ENCODE measurements at places on chromosomes 7 and 10.

DNA sequence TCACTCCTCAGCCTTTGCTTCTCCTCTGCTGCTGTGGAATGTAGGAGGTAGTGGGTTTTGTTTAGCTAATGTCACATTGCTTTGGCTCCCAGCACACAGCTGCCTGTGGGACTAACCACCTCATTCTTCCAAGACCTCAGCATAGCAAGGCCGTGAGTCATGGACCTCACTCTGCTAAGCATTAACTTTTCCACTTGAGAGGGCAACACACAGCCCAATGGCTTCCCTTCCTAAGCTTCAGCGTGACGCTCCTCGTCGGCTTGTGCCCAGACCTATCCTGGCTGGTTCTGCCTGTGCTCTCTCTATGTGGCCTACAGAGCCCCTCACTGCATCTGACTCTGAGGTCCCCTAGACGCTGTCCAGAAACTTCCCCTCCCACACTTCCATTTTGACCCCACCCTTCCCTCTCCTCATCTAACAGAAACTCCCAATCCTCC lies 23.3 kb downstream of the MYOF start:
- DNase-seq: peak; percentile 98

- no peak for DNase-seq
These were observed 127.5 kb downstream of the COL28A1 start for GRCh38 chr7:7408001-7408770.

DNA sequence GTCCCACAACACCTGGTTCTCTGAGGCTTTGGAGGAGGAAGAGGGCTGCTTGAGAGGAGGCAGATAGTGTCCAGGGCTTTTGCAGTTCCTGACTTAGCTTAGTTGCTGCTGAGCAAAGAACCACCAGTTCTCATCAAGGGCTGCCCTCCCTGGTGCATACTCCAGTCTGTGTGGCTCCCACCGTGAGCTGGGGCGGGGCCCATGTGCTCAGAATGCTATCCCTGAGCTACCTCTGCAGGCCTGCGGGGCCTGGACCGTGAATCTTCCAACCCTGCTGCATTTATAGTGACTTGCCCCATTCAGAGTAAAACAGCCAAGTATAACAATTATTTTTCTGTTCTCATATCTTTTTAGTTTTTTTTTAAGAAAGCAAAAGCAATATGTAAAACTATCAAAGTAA lies 49.2 kb downstream of the TACR2 start:
- DNase-seq: no peak

DNA sequence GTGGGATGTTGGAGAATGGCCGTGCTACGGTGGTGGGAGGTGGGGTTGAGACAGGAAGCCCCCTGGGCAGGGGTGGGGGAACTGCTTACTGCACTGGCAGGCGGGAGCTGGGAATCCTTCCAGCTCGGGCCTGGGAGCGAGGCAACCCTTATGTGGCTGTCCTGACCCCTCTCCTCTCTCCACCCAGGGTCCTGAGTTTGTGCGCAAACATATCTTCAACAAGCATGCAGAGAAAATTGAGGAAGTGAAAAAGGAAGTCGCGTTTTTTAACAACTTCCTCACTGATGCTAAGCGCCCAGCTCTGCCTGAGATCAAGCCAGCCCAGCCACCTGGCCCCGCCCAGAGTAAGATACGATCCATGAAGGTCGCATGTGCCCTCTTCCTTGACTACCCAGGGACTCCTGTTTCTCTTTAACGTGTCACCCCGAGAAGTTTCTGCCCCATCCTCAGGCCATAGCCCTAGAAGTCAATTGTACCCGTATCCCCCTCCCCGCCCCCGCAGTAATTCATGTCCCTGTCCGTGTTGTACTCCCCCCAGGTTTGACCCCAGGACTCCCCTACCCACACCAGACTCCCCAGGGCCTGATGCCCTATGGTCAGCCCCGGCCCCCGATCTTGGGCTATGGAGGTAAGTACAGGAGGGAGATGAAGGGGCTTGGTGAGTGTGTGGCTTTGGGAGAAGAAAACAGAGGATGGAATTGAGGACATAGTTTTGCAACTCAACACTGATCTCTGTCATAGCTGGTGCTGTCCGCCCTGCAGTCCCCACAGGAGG lies 1.8 kb downstream of the UFSP1 start:
- no peak for DNase-seq

DNA sequence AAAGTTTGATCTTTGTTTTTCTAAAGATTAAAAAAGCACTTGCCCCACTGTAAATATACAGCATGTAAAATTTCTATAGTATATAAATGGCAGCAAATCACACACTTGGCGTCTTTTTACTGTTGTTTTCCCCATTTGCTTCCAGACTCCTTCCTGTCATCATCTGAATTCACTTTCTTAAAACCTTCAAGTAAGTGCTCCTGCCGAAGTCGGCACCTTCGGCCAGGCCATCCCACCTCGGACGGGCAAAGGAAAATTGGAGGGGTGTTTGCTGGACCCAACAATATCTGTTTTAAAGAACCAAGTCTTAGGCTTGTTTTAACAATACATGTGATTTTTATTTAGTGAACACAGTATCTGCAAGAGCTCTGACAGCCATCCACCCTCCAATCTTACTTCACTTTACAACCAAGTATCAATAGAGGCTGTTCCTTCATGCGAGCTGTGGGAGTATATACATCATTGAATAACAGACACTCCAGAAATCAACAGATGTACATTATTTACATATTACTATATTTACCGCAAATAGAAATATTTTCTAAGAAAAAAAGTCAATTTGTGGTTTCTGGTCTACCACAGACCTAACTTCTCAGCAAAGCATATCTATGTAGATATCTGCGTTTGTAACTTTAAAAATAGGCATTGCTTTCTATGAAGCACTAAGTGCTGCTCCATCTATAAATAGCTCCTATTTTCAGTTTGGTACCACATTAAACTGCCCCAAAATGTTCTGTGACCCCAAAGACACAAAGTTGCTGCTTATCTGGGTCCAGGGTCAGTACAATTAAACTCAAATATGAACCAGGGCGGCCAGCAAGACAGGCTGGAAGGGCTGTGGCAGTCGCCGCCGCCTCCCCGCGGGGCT lies 110.7 kb downstream of the CYTH3 start:
- DNase-seq: no peak

DNA sequence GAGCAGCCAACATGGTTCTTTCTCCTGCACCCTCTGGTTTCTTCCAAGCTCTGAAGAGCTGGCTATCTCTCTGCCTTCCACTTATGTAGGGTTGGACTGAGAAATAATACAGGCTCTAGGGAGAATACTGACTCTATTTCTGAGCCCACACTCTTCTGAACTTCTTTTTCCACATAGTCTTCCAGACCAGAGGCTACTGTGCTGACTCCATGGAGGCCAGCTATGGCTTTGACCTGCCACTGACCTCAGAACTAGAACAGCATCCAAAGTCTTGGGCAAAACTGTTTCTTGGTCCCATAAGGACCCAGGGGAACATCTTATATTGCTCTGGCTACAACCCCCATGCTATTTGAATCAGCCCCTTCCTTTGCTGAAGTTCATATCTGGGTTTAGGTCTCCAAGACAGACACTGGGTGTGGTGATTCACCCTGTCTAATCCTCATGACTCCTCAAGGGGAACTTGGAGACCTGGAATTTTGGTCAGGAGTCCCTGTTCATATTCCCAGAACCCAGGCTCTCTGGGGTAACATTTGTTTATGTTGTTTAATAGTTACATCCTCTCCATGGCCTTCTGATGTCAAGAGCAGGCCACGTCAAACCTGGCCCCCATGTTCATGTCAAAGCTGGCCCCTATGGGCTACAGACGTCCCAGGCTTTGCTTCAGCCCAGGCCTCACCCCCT lies 12.1 kb upstream of the PLAU start:
- DNase-seq: peak; percentile 41

DNA sequence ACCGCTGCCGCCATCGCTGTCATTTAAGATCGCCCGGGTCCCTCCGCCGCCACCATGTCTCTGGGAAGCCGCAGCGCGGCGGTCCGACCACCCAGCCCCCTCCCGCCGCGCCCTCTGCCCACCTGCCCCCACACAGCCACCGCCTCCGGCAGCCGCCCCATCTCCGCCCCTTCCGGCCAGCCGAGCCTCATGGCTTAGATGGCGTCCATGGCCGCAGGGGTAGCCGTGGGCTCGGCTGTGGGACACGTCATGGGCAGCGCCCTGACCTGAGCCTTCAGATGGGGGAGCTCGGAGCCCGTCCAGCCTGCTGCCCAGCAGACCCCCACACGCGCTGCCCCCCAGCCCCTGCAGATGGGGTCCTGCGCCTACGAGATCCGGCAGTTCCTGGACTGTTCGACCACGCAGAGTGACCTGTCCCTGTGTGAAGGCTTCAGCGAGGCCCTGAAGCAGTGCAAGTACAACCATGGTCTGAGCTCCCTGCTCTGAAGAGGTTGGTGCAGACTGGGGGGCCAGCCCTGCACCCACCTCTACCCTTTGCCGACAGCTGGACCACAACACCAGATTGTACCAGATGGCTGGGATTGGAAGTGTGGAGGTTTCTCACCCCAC lies 38.0 kb upstream of the TARP start:
- no peak for DNase-seq

- no peak for DNase-seq
These were observed 77.1 kb downstream of the MTPN start for GRCh38 chr7:135900065-135900546.

- DNase-seq: no peak
These were observed 22.7 kb downstream of the ZNF22 start for GRCh38 chr10:45023426-45023825.

- DNase-seq: no peak
These were observed 6.3 kb upstream of the ARHGAP22 start for GRCh38 chr10:48611133-48611532.

DNA sequence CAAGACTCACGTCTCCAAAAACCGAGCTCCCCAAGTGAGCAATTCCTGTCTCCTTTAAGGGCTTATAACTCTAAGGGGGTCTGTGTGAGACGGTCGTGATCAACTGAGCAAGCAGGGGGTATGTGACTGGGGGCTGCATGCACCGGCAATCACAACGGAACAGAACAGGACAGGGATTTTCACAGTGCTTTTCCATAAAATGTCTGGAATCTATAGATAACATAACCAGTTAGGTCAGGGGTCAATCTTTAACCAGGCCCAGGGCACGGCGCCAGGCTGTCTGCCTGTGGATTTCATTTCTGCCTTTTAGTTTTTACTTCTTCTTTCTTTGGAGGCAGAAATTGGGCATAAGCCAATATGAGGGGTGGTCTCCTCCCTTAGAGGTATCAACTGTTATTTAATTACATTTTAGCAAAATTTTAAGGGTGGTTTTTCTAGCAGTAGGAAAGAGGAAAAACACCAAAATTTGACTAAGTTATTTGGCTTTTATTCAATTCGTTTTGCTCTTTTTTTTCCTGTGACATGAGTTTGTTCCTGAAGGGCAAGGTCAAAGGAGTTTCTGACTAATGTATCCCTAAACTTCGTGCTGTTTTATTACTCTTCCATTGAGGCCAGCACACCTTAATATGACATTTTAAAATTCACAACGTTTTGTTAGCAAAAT lies 121.4 kb upstream of the SEC61G start:
- DNase-seq: no peak

DNA sequence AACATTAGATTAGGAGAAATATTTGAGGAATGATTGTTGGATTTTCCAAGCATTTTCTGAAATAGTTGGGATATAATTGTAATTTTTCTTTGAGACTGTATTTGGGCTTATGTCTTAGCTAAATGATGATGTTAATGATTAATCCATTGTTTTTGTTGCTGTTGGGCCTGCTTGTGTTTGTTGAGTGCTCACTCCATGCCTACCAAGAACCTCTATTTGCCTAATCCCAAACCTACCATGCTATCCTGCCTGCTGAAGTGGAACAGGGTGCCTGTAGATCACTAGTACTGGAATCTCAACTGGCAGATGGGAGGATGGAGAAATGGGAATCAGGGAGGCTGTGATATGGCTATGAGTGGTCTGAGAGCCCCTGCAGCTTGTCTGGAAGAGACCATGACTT lies 565.5 kb downstream of the SORCS3 start:
- no peak for DNase-seq

GRCh38 chr7:33578166-33578565 lies 327.2 kb upstream of the BMPER start:
- DNase-seq: peak; percentile 68

- DNase-seq: no peak
These were observed 103.6 kb downstream of the PRPF18 start for GRCh38 chr10:13690281-13690825.

DNA sequence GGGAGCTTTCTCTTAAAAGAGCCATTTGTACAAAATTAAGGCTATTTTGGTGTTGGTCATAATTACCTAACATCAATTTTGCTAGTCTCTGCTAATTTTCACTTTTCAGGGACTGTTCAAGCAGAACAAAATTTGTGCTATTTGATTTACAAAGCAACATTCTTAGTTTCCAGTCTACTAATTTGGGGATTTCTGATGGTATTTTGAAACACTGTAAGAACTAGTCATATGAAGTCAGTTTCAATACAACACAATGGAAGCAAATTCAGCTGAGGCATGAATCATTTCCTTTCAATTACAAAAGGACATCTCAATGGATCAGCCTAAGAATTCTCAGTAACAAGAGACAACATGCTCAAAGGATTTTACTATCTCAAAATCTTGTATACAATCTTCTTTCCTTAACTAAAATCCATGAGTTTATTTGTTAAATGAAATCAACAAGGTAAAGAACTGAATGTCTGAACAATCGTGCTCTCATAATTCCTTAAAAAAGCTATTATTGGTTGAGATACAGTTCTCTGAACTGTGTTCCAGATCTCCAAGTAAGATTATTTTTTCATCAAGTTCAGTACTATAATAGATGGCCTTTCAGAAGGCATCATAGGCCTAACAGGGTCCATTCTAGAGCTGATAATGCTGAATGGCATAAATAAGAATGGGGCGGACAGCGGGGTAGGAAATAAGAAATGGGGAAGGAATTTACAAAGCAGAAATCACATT lies 144.6 kb downstream of the NRCAM start:
- DNase-seq: no peak

DNA sequence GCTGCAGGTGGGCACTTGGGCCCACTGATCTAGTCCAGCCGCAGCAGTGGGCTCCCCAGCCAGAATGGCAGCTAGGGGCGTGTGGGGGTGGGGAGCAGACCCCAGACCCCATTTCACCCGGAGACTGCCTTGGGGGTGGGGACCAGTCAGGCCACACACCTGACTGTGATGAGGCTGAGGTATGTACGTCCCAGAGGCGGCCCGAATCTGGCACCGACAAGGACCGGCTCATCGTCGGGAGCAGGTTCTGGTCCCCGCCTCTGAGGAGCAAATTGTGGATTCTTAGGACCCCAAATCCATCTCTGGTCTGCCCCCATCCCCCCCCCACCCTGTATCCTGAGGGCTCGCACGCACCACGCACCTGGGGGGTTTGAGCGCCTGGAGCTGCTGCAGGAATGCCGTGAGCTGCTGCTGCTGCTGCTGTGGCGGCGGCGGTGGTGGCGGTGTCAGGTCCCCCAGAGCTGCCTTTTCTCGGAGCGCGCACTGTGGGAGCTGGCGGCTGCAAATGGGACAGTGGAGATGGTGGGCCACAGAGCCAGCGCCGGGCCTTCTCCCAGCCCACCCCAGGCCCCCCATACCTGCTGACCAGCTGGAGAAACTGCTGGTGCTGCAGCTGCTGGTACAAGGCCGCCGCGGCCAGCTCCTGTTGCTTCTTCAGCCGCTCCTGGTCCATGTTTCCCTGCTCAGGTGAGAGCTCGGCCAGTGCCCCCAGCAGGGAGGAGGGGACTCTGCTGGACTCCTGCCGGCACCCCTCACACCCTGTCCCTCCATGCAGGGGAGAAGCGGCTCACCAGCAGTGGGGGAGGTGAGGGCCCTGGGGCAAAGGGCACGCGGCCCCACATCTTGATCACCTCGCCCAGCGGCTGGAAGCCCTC lies 10.2 kb downstream of the GIGYF1 start:
- DNase-seq: no peak

- DNase-seq: no peak
These were observed 79.9 kb downstream of the ELFN1 start for GRCh38 chr7:1749864-1750466.

- DNase-seq: peak; percentile 59
These were observed 370.0 kb upstream of the IGFBP3 start for GRCh38 chr7:46291050-46291438.

GRCh38 chr10:81917666-81918065 lies 42.7 kb downstream of the NRG3 start:
- no peak for DNase-seq

Data from NCI-H226 (cell line).